ENCODE measurements at places on chromosomes 3 and 15.

- DNase-seq: no peak
Observed at GRCh38 chr3:17063596-17063995, 178.8 kb downstream of the PLCL2 start.

DNA sequence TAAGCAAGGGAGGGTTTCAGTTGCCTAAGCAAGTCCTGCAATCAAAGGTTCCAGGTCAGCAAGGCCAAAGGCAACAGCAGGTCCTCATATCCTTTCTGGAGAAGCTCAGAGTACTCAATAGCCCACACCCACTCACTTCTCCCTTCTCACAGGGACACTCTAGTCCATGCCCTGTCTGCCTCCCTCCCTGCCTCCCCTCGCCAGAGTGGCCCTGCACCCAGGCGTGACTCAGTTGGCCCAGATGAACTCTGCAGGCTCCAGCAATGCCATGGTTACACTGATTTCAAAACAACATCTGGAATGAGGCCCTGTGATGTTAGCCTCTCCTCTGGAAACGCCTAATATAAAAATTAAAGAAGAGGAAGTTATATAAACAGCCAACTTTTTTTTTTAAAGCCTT lies 32.9 kb downstream of the IL16 start:
- DNase-seq: no peak

DNA sequence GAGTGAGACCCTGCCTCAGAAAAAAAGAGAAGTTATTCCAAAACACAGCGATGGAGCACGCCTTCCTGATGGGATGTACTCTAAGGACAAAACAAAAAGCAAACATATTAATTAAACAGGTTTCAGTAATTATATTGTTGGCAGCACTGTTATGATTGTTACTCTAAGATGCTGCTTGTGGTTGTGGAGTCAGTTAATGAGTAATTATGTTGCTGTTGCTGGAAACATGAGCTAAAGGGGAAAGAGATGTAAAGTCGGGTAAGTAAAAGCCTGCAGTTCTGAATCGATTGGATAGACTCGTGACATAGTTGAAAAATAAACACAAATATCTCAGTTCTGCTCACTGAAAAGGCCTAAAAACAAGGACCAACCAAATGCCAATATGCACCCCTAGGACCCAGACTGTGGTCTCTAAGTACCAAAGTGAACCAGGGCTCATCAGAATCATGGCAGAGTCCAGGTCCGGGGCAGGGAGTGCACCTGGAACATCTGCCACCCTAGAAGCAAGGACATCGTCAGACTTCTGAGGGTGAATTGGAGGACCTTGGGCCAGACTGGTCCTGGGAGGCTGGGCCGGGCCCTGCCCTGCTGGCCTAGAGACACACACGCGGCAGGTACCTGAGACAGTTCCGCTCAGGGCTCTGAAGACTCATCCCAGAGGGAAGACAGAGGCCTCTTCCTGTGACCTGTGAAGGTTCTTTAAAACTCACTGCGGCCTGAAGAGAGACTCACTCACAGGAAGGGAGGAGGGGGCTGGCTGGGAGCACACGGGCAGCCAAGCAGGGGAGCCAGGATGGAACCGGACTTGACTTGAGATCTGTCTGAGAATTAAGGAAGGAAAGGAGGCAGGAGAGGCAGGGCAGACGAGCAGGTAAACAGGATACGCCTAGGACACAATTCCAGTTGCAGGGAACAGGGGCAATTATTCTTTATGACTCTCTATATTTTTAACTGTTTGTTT lies 140.5 kb downstream of the LRRK1 start:
- DNase-seq: no peak

DNA sequence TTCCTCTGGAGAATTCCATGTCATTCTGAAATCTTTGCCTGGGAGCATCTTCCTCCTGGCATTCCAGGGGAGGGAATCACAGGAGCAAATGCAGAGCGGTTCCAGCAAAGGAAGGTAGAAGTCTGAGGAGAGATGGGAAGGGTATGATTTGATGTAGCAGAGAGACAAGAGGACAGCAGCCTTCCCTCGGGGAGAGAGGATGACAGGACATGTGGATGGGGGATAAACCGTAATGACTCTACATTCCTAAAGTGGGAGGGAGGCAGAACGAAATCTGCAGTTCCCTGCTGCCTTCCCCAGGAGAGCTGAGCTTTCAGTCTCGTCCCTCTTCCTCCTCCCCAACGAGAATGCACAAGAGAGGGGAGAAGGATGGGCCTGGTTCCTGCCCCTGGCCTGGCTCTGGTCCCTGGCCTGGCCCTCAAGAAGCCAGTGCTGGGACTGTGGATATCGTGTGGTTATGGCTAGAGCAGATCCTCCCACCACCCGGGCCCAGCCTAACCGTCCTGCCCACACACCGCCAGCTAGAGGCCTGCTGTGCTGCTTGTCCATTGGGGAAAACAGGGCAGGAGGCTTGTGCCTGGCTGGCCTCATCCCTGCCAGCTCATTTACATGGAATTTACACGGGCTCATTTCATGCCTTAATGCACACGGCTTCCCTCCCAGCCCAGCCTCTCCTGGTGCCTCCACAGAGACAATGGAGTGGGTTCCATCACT lies 26.6 kb downstream of the SEMA7A start:
- no peak for DNase-seq

DNA sequence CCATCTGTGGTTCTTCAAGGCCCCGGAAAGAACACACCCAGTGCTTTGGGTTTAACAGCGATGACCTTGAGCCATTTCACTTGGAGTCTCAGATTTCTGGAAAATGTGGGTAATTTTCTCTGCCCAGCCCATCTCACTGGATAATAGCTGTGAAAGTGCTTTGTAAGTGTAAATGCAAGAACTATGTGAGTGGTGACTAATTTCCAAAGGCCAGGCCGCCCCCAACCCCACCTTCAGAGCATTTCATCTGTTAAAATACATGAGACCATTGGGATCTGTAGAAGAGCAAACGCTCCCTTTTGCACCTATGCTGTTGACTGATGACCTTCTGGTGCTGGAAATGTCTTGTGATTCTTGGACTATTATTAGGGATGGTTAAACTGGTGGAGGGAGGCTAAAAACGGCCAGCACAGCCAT lies 196.8 kb upstream of the LPP start:
- no peak for DNase-seq

GRCh38 chr3:103968751-103969150 lies 1398.0 kb upstream of the ALCAM start:
- no peak for DNase-seq

- DNase-seq: no peak
Observed at GRCh38 chr3:17741621-17742101, 770 bp downstream of the TBC1D5 start.

GRCh38 chr3:99783011-99783573 lies 34.6 kb upstream of the CMSS1 start:
- DNase-seq: no peak

DNA sequence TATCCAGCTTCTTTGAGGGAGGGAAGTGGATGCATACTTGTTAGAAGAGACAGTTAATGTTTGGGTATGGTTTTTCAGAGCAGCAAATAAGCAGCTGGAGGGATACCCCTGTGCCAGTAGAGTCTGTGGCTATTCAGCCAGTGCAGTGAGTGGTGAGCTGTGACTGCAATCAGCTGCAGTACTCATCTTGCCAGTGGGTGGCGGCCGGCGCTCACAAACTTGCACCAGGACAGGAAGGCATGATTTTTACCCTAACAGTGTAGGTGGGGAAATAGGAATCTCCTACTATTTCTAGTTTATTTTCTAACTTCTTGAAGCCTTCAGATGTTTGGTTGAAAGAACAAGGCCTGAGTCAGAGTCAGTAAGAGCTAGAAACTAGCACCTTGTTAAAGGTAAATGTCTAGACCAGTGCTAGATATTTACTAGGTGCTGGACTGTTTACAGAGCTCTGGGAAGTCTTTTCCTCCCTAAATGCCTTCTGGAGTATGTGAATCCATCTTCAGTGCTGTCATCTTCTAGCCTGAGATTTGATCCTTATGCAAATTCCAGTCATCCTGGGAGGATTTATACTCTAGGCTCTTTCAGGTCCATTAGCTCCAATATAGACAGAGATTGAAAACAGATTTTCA lies 23.6 kb downstream of the TIMP4 start:
- no peak for DNase-seq

- DNase-seq: no peak
Observed at GRCh38 chr15:101088271-101088670, 163.6 kb downstream of the CHSY1 start.

All from Panc1 (cell line).